SJCRH30 (cell line): ENCODE measurements at places on chromosomes 6 and 20. TPM values are rescaled to one million over a fixed set of nuclear protein-coding genes. Genes with fewer than 3 reads are reported as not detected.

TCEA2 gene
- total RNA-seq: 12.6 and 16.9 TPM in 2 replicates

KIF25 gene
- total RNA-seq: 0.51 TPM in 1 of 2 replicates, not detected in the other

GJA10 gene
- not detected in 2 replicates for total RNA-seq

COX4I2 gene
- total RNA-seq: not detected in 2 replicates

FNDC1 gene
- total RNA-seq: not detected in 2 replicates

PROKR2 gene
- total RNA-seq: not detected in 2 replicates

ZNF341 gene
- total RNA-seq: 1.3 and 1.8 TPM in 2 replicates

- no peak overlapping the region for H3K27ac ChIP-seq
- H3K4me3 ChIP-seq: no peak overlapping the region
- H3K36me3 ChIP-seq: no peaks in the 10 kb centered on the region
- H3K4me1 ChIP-seq: peaks cover 28% of the 10 kb centered on the region
- H3K27me3 ChIP-seq: no peaks in the 10 kb centered on the region; the same call in 1 of the 2 replicates
These were observed 144.5 kb downstream of the CEBPB start for GRCh38 chr20:50335105-50335504.

DNA sequence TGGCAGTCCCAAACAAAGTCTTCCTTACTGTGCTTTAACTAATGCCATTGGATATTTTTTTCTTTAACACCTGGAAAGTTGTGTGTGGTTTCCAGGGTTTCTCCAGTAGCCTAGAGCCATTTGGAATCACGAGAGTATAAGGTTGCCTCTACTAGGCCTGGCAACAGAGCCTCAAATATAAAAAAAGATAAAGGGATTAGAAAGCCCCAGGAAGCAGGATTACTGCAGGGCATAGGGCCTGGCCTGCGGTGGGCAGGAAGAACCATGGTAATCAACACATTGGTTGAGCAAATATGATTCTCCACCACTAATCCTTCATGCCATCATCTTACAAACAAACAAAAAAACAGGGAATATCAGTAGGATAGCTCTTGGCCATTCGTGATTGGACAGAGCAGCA, 177.8 kb upstream of the GGTLC1 start:
- DNase-seq: peak; percentile 31
- H3K36me3 ChIP-seq: no peaks in the 10 kb centered on the region
- 0 out of 2 replicates have a peak, but pooled peaks cover 3% of the 10 kb centered on the region for H3K4me1 ChIP-seq
- no peak overlapping the region for H3K4me3 ChIP-seq

- H3K27ac ChIP-seq: no peak overlapping the region
- DNase-seq: no peak
- H3K4me3 ChIP-seq: no peak overlapping the region
- no peaks in the 10 kb centered on the region for H3K4me1 ChIP-seq
- no peaks in the 10 kb centered on the region for H3K27me3 ChIP-seq
- no peaks in the 10 kb centered on the region for H3K36me3 ChIP-seq
These were observed 335.0 kb downstream of the PACRG start for GRCh38 chr6:163062790-163063189.

- H3K27me3 ChIP-seq: peaks cover 7% of the 10 kb centered on the region; the same call in 1 of the 2 replicates
- no peak overlapping the region for H3K4me3 ChIP-seq
- DNase-seq: no peak
- H3K4me1 ChIP-seq: no peaks in the 10 kb centered on the region
These were observed 545.7 kb downstream of the PRKN start for GRCh38 chr6:162181741-162182401.

- peaks cover 19% of the 10 kb centered on the region for H3K4me1 ChIP-seq
- no peaks in the 10 kb centered on the region for H3K36me3 ChIP-seq
- H3K4me3 ChIP-seq: no peak overlapping the region
- DNase-seq: no peak
- no peak overlapping the region for H3K27ac ChIP-seq
These were observed 235.4 kb downstream of the HDGFL1 start for GRCh38 chr6:22804620-22805261.

DNA sequence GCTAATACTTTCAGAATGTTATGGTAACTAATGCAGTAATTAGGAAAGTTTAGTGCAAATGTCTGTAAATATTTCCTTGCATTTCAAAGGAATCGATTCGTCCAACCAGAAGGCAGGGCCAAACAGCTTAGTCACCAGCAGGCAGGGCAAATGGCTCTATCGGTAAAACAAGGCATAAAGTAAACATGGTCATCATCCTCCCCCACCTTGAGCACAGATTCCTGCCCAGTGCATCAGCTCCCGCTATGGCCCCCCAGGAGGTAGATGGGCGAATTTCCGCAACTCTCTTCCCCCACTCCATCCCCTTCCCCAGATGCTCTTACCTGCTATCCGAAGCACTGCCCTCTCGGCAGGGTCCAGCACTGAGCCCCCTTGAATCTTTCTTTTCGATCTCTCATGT, 103.8 kb upstream of the BEND6 start:
- peaks cover 4% of the 10 kb centered on the region; the same call in 1 of the 2 replicates for H3K4me1 ChIP-seq
- no peak overlapping the region for H3K4me3 ChIP-seq
- no peaks in the 10 kb centered on the region for H3K27me3 ChIP-seq

DNA sequence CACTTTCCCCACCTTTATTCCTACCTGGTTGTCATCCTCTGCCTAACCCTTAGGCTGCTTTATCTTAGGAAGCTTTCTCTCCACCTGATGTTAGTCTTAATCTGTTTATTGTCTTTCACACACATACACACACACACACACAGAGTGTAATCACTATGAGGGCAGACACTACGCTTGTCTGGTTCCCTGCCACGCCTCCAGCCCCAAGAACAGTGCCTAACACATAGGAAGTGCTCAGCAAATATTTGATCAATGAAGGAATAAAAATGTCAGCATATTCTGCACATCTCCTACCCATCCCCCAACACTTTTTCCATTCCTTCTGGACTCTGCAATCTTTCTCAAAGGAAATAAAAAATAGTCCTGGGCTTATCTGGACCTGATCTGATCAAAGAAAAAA, 51.1 kb upstream of the NFATC2 start:
- DNase-seq: no peak
- no peaks in the 10 kb centered on the region for H3K4me1 ChIP-seq
- peaks cover 26% of the 10 kb centered on the region for H3K27me3 ChIP-seq
- H3K4me3 ChIP-seq: no peak overlapping the region
- no peaks in the 10 kb centered on the region for H3K36me3 ChIP-seq

DNA sequence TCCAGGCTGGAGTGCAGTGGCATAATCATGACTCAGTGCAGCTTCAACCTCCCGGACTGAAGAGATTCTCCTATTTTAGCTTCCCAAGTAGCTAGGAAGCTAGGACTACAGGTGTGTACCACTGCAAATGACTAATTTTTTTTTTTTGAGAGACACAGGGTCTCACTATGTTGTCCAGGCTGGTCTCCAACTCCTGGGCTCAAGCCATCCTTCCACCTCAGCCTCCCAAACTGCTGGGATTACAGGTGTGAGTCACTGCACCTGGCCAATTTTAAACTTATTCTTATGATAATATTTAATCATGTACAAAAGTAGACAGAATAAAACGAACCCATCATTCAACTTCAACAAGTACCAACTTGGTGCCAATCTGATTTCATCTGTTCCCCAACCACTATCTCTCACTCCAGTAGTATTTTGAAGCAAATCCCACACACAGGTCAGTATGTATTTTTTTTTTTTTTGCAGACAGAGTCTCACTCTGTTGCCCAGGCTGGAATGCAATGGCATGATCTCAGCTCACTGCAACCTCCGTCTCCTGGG, 32.5 kb downstream of the BCL2L1 start:
- H3K27me3 ChIP-seq: no peaks in the 10 kb centered on the region
- no peak for DNase-seq
- H3K27ac ChIP-seq: no peak overlapping the region
- H3K4me1 ChIP-seq: peaks cover 52% of the 10 kb centered on the region
